Stimulated activated CD4-positive, alpha-beta T cell treated with anti-CD3 and anti-CD28 coated beads, Interleukin-1b, Interleukin-23, amount 100 ng/mL, for 1 hour (primary cell): ENCODE measurements at places on chromosomes 4 and X.

GRCh38 chr4:39341075-39341725, 25.0 kb downstream of the RFC1 start:
- no peak for DNase-seq

DNA sequence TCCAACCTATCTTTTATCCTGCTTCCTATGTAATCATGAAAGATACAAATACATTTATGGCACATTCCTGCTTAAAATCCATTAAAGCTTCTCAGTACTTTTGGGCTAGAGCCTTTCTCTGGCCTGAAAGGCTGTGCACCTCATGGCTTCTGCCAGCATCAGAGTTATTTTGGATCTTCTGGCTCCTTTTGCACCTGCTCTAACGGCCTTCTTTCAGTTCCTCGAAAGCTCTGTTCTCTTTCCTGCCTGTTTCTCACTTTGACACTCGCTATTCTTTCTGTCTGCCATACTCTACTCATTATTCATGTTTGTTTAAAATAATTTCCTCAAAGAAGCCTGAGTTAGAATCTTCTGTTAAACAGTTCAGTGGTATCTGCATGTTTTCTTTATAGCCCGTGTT, 86.0 kb downstream of the LRP2BP start:
- no peak for DNase-seq

- DNase-seq, result no peak
These were observed 82.5 kb downstream of the RBM47 start for GRCh38 chr4:40546969-40547788.

GRCh38 chr4:93825551-93826216, 2.9 kb upstream of the ATOH1 start:
- DNase-seq, result no peak

DNA sequence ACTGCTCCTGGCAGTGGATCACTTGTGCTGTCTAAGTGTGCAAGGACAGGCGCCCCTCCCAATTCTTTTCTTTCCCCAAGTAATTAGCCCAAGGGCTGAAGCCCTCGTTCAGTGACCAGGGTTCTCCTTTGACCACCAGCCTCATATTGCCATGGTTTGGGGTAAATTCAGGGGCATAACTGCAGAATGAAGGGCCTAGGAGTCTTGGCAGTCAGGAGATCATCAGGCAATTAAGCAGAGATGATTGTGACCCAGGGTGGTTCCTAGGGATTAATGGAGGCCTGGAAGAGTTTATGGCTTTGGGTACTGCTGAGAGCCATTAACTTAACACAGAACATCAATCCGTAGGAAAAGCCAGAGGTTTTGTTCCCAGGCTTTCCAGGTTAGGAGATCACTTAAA, 170.7 kb downstream of the PTTG2 start:
- DNase-seq, result no peak
